ENCODE measurements at places on chromosomes 1 and 21. TPM values are rescaled to one million over a fixed set of nuclear protein-coding genes. Genes with fewer than 3 reads are reported as not detected.

GRCh38 chr1:223802032-223802431, 43.7 kb downstream of the TP53BP2 start:
- DNase-seq = no peak

- DNase-seq = peak; percentile 74
These were observed 98.0 kb downstream of the WDR4 start for GRCh38 chr21:42781150-42781970.

GRCh38 chr1:44684525-44684924, 10.0 kb downstream of the ARMH1 start:
- DNase-seq = no peak

The NCMAP gene
- under 0.01 TPM for total RNA-seq

- no peak for DNase-seq
These were observed 15.2 kb upstream of the CDCA8 start for GRCh38 chr1:37677143-37677439.

The SPATA6 gene
- 16.7 TPM for total RNA-seq

The DISC1 gene
- total RNA-seq = 5.3 TPM

DNA sequence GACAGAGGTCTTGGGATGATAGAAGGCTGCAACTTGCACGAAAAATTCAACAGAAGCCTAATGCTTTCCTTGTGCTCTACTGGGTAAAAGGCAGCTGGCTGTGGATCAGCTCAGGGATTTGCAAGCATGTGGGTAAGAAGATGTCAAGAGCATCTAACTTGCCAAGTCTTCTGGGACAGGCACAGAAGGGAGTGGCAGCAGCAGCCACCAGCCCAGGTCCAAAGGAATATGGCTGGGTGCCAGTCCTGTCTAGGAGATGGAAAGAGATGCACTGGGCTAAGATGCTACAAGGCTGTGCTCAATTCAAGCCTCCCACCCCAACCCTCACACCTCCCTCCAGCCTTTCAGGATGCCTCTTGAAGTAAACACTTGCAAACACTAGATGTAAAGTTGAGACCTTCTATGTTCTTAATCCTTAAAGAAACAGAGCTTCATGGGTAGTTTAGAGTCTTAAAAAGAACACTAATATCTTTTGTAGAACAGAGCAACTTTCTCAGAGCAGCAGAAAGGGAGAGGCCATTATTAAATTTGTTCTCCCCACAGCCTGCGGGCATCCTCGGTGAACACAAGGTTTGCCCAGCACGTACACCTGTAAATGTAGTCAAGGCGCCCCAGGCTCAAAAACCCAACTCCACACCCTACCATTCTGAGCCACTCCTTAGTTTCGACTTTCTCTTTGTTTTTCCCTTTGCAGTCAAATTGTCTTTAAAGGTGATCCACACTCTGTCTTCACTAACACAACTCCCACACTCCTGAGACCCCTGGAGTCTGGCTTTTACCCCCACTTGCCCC, 64.6 kb upstream of the BCAR3 start:
- no peak for DNase-seq

DNA sequence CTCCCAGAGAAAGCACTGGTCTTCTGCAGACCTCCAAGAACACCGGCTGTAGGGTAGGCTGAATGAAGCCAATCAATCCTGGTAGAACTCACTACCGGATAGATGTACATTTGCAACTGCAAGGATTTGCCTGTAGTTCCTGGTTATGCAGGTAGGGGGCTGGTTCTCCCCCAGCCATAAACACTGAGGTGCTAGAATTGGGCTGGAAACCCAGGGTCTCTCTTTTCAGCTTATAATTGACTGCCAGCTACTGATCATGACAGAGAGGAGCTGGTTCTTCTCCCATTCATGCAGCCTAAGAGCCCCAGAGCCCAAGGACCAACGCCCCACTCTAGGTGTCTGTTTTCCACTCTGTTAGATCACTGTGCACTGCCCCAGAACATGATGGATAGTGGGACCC, 21.5 kb upstream of the MTARC2 start:
- DNase-seq = no peak
